ENCODE measurements at places on chromosomes 4 and X. TPM values are rescaled to one million over a fixed set of nuclear protein-coding genes. Genes with fewer than 3 reads are reported as not detected.

Gene RAI2
- total RNA-seq: 0.20 TPM

Gene GLRB
- total RNA-seq: not detected

Gene XPNPEP2
- total RNA-seq: 0.16 TPM

Gene DNAAF6
- not detected for total RNA-seq

Gene MAGEA6
- not detected for total RNA-seq

Gene TMEM150C
- not detected for total RNA-seq

Gene SPANXN4
- not detected for total RNA-seq

Gene ATP7A
- total RNA-seq: 7.4 TPM

Gene PLAC1
- not detected for total RNA-seq

Gene RTL3
- total RNA-seq: not detected

Gene STPG2
- 0.16 TPM for total RNA-seq

Gene SHROOM4
- not detected for total RNA-seq

Gene MAGEA8
- total RNA-seq: not detected

Gene SMIM10
- 1.7 TPM for total RNA-seq
